ENCODE measurements at places on chromosomes 2 and 18.

- no peak for DNase-seq
Observed at GRCh38 chr2:212797484-212798205, 259.0 kb upstream of the ERBB4 start.

DNA sequence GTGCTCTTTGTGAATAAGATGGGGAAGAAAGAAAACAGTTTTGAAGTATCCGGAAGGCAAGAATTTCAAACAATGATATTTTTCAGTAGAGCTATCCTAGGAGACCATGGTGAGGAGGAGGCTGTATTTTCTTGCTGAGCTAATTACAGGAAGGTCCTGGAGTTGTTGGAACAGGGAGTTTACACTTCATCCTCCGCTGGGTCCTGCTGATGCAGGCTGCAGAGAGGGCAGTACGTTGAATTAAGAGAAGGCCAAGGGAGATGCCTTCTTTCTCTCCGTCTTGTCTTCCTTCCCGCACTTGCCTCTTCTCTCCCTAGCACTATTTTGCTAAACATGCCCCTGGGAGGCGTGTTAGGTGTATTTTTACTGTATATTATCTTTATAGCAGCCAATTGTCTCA, 60.0 kb upstream of the EDAR start:
- DNase-seq = no peak

DNA sequence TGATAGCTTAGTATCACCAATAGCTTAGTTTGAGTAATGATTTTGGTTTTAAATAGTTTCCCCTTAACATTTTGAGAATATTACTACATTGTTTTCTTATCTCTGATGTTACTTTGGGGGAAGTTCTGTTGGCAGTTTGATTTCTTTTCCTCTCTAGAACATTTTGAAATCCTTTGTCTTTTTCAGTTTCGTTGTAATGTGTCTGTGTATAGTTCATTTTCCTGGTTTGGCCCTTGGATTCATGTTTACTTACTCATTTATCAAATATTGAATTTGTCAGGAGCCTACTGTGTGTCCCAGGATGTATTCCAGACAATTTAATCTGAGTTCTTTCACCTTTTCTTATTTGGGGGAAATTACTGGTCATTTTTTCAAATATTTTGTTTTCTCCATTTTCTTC, 16.7 kb downstream of the ANKRD12 start:
- DNase-seq = no peak

GRCh38 chr2:223768179-223768578, 69.2 kb downstream of the AP1S3 start:
- DNase-seq = no peak

DNA sequence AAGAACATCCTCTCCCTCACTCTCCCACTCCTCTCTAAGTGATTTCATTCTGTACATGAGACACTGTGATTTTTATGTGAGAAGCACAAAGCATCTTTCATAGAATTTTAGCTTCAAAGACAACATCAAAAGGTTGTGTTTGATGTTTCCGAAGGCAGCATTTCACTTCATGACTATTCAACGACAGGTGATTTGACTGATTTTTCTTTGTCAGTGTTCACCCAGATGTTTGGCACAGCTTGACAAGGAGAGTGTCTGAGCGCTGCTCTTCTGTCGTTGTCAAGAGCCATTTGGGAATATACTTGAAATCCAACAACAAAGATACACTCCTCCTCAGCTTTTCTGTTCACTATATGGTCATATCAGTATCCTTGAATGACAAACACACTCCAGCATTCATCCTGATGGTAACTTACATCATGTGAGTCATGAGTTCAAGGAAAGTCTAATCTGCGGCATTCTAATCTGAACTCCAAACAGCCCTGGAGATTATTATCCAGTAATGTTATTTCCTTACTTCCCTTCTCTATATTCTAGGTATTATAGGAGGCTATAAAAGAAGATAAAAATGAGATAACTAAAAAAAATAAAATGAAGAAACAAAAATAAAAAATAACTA, 45.9 kb upstream of the ST6GAL2 start:
- no peak for DNase-seq

- DNase-seq = no peak
Observed at GRCh38 chr2:235979753-235980435, 188.3 kb downstream of the GBX2 start.

DNA sequence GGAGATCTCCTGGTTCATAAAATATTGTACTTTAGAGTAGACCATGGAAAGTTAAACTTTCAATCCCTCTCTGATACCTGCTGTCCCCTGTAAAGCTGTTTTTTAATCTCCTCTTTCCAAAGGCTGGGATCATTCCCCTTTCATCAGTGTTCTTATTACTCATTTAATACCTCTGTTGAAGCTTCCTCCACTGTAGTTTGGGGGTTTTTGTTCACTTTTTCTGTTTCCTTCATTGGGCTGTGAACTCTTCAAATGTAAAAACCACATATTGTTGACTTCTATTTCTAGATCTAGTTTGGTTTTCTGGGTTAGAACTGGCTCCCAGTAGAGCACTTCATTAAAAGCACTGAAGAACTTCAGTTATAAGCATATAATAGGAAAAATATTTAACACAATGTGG, 598.1 kb downstream of the RNF144A start:
- DNase-seq = no peak

DNA sequence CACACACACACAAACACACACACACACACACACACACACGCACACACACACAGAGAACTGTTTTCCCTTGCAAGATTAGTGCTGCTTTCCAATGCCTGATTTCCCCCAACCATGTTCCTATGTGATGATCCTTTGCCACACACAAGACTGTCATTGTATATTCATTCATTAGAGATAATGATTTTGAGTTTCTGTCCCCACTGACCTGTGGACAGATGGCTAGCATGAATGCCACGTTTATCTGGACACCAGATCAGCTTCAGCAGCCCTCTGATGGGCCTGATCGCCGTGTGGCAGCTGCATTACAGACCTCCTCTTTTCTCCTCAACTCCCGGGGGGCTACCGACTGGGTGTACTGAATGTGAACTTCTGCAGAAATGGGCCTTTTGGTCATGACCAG, 353.0 kb downstream of the MYCN start:
- no peak for DNase-seq

GRCh38 chr2:156589381-156590079, 153.4 kb downstream of the GPD2 start:
- no peak for DNase-seq

DNA sequence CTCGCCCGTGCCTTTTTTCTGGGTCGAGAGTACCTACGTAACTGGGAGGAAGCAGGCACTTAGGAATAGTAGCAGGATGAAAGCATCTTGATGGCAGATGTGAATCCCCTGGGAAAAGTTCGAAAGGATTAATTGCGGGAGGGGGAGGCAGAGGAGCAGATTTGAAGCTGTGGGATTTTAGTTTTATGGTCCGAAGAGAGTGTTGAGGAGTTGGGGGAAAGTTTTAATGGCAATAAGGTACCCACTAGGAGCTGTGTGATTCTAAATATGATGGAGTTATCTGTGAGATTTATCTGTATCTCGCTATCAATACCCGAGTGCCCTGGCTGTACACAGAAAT, 1.1 kb downstream of the AGFG1 start:
- DNase-seq = no peak

- DNase-seq = no peak
Observed at GRCh38 chr2:43178602-43179542, 47.5 kb downstream of the ZFP36L2 start.

GRCh38 chr2:32711219-32711618, 83.4 kb downstream of the TTC27 start:
- no peak for DNase-seq

Data from activated B cell treated with CpG ODN at 0.5 μM for 24 hours (primary cell).